ENCODE measurements at places on chromosomes 11 and 22.

- no peaks in the 10 kb centered on the region for H3K36me3 ChIP-seq
- H3K4me3 ChIP-seq = no peak overlapping the region
- no peak overlapping the region for H3K27ac ChIP-seq
- peaks cover 20% of the 10 kb centered on the region for H3K4me1 ChIP-seq
- peaks cover 5% of the 10 kb centered on the region for H3K27me3 ChIP-seq
Observed at GRCh38 chr11:2471048-2471803, 26.4 kb downstream of the KCNQ1 start.

DNA sequence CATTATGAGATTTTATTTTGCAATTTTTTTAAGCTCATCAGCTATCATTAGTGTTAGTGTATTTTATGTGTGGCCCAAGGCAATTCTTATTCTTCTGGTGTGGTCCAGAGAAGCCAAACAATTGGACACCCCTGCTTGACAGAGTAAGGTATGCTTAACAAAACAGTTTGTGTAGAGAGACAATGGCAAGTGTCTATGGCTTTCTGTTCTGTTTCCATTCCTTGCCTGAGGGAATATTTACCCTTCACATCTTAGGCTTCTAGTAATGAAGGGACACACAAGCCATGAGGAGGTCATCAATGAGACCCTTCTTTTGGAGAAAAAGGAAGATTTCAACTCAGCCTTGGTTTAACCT lies 1278.4 kb upstream of the TENM4 start:
- H3K27me3 ChIP-seq = no peaks in the 10 kb centered on the region
- no peak overlapping the region for H3K27ac ChIP-seq
- H3K4me1 ChIP-seq = no peaks in the 10 kb centered on the region
- DNase-seq = no peak
- H3K36me3 ChIP-seq = no peaks in the 10 kb centered on the region
- H3K4me3 ChIP-seq = no peak overlapping the region

- no peak overlapping the region for H3K4me3 ChIP-seq
- H3K27ac ChIP-seq = no peak overlapping the region
- no peaks in the 10 kb centered on the region for H3K4me1 ChIP-seq
- DNase-seq = peak; percentile 30
- peaks cover 8% of the 10 kb centered on the region for H3K27me3 ChIP-seq
- no peaks in the 10 kb centered on the region for H3K36me3 ChIP-seq
Observed at GRCh38 chr11:11035331-11035730, 177.5 kb upstream of the ZBED5 start.

DNA sequence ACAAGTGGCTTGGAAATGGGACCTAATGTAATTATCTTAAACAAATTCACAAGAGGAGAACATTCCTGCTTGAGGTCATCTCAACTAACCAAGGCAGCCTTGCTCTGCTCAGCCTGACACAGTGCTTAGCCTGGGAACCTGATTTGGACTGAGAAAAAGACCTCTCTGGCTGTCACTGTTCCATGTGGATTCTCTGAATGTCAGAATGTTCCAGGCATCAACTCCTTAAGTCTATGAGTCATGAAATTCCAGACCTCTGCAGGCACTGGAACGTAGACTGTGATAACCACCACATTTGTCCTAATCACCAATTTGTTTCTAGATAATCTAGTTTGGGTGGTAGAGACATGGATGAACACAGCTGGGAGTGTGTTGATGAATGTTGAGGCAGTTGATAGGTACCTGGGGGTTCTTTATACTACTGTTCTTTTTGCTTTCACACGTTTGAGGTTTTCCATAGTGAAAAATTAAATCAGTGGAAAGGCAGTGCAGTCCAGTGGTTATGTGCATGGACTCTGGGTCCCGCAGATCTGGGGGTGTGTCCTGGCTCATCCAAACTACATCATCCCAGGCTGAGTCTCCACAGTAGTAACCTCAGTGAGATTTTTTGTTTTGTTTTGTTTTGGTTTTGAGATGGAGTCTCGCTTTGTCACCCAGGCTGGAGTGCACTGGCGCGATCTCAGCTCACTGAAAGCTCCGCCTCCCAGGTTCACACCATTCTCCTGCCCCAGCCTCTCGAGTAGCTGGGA lies 269.6 kb downstream of the MN1 start:
- H3K36me3 ChIP-seq = no peaks in the 10 kb centered on the region
- H3K27me3 ChIP-seq = no peaks in the 10 kb centered on the region
- DNase-seq = no peak
- H3K4me3 ChIP-seq = no peak overlapping the region

- DNase-seq = no peak
- H3K27ac ChIP-seq = no peak overlapping the region
- no peak overlapping the region for H3K4me3 ChIP-seq
- no peaks in the 10 kb centered on the region for H3K27me3 ChIP-seq
- no peaks in the 10 kb centered on the region for H3K36me3 ChIP-seq
- peaks cover 2% of the 10 kb centered on the region for H3K4me1 ChIP-seq
Observed at GRCh38 chr22:28017558-28017820, 98.4 kb upstream of the PITPNB start.

DNA sequence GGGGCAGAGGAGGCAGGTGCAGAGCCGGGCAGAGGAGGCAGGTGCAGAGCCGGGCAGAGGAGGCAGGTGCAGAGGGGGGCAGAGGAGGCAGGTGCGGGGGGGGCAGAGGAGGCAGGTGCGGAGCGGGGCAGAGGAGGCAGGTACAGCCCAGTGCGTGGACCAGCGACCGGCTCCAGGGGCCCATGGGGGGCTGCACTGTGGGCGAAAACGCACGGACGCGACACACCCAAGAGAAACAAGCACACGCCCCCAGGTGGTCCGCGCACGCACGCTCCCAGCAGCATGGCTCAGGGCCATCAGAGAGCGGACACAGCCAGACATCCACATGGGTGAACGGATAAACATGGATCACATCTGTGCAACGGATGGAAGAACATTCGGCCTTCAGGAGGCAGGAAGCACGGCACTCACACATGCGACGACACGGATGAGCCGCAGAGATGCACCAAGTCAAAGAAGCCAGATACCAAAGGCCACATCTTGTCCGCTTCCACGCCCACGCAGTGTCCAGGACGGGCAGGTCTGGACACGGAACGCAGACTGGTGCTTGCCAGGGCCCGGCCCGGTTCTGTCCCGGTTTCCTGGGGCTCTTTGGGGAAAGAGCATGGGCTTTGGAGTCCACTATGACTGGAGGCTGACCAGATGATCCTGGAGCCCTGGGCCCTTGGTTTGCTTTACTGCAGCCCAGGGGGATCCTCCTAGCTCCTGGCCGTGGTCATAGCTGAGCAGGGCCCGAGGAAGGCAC lies 21.8 kb downstream of the OSBPL5 start:
- H3K27me3 ChIP-seq = no peaks in the 10 kb centered on the region
- H3K4me1 ChIP-seq = no peaks in the 10 kb centered on the region

- no peaks in the 10 kb centered on the region for H3K36me3 ChIP-seq
- peaks cover 19% of the 10 kb centered on the region for H3K27me3 ChIP-seq
- H3K4me3 ChIP-seq = peak overlapping the region; percentile 13
- DNase-seq = no peak
Observed at GRCh38 chr11:1728931-1729691, 21.3 kb downstream of the IFITM10 start.

DNA sequence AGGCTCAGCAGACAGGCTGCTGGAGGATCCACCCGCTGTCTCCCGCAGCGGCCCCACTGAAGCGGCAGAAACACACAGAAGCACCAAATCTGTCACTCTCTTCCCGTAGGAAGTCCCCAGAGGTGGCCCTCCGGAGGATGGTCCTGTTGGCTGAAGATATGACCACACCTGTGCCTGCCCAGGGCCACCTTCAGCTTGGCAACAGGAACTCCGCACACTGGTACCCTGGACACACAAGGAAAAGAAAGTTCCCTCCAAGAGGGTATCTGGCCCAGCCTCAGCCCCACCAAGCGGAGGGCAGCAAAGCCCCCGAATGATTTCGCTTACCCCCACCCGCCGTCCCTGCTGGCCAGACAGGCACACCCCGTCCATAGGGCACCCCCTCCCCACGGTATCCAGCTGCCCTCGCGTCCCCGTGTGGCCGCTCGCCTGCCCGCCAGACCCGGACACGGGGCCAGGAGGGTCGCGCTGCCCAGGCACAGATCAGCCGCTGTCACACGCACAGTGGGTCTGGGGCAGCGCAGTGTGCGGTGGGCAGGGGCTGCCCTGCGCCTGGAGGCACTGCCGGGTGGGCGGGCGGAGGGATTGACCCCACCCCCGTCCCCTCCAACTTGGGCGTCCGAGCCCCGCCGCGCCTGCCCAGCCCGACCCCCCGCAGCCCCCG lies 7.0 kb downstream of the RASSF7 start:
- H3K4me1 ChIP-seq = peaks cover 16% of the 10 kb centered on the region
- peak overlapping the region; percentile 89 for H3K4me3 ChIP-seq
- H3K36me3 ChIP-seq = peaks cover 16% of the 10 kb centered on the region
- H3K27me3 ChIP-seq = no peaks in the 10 kb centered on the region

GRCh38 chr11:25958045-25958444 lies 373.9 kb upstream of the ANO3 start:
- H3K4me3 ChIP-seq = no peak overlapping the region
- no peaks in the 10 kb centered on the region for H3K36me3 ChIP-seq
- no peak for DNase-seq

- H3K4me3 ChIP-seq = no peak overlapping the region
- no peaks in the 10 kb centered on the region for H3K4me1 ChIP-seq
- DNase-seq = no peak
- H3K36me3 ChIP-seq = no peaks in the 10 kb centered on the region
- H3K27ac ChIP-seq = no peak overlapping the region
- H3K27me3 ChIP-seq = no peaks in the 10 kb centered on the region
Observed at GRCh38 chr22:34709641-34710040, 356.3 kb upstream of the ISX start.

DNA sequence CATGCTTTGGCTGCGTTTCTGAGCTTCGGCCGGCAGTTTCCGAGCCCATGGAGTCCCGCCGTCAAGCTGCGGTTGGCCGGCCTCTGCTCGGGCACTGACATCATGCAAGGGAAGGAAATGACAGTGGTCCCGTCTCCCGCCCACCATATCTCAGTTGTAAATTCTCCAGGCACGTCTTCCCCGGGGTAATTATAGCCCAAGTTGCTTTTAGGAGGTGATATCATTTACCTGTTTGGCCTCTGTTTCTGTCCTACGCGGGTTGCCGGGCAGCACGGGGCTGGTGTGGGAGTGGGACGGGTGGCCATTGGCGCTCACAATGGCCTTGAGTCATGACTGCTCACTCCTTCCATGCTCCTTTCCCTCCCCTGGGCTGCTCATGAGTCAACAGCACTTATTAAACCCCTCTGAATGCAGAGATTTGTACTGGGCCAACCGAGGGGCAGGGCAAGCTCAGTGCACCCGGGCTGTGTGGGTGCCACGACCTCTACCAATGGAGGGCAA lies 4.2 kb upstream of the ANO1 start:
- no peak for DNase-seq
- no peaks in the 10 kb centered on the region for H3K4me1 ChIP-seq
- H3K27ac ChIP-seq = no peak overlapping the region
- H3K4me3 ChIP-seq = no peak overlapping the region
- H3K36me3 ChIP-seq = no peaks in the 10 kb centered on the region

DNA sequence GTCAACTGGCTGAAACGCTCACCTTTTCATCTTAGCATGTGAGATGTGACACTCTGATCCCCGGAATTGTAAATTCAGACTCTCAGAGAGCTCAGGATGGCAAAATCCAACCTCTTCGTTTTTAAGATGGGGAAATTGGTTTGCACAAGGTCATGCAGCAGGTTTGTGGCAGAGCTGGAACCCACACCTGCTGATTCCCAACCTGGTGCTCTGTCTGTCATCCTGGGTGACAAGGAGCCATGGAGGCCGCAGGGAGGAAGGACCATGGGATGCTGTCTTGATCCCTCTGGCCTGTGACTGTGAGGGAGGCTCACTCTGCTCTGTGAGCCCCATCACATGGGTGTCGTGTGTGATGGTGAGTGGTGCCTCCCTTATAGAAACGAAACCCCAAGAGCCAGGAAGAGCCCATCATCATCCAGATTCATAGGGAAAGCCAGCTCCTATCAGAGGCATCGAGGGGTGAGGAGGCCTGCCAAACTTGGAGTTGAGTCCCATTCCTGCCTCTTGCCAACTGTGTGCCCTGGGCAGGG lies 87.4 kb upstream of the SYT13 start:
- no peaks in the 10 kb centered on the region for H3K36me3 ChIP-seq
- peaks cover 9% of the 10 kb centered on the region for H3K4me1 ChIP-seq
- DNase-seq = no peak

GRCh38 chr11:1440496-1440895 lies 46.1 kb downstream of the MOB2 start:
- no peaks in the 10 kb centered on the region for H3K27me3 ChIP-seq
- H3K4me3 ChIP-seq = no peak overlapping the region
- no peaks in the 10 kb centered on the region for H3K36me3 ChIP-seq
- DNase-seq = no peak
- no peaks in the 10 kb centered on the region for H3K4me1 ChIP-seq

GRCh38 chr11:101945448-101945847 lies 29.1 kb upstream of the ANGPTL5 start:
- H3K36me3 ChIP-seq = no peaks in the 10 kb centered on the region
- DNase-seq = no peak
- no peaks in the 10 kb centered on the region for H3K4me1 ChIP-seq
- no peak overlapping the region for H3K27ac ChIP-seq
- H3K4me3 ChIP-seq = no peak overlapping the region
- peaks cover 6% of the 10 kb centered on the region for H3K27me3 ChIP-seq

DNA sequence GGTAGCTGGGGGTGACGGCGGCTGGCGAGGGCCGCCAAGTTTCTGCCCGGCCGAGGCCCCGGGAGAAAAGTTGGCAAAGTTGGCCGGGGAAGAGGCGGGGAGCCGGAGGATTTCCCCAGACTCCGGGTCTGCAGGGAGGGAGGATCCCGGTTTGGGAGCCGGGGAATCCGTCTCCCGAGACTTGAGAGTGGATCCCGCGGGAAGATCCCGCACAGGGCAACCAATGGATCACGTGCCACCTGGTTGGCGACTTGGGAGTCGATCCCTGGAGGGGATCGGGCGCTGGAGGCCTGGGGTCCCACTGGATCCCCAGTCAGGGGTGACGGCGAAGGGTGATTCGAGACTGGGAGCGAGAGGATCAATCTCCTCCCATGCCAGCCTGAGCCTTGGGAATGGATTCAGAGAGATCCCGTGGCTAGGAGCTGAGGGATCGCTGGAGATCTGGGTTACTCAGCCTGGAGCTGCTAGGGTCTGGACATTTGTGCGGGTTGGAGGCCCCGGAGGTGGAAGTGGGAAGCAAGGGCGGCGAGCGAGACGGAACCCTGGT lies 394 bp downstream of the KIAA1671 start:
- no peak overlapping the region for H3K27ac ChIP-seq
- H3K4me3 ChIP-seq = peak overlapping the region; percentile 72
- H3K27me3 ChIP-seq = peaks cover 50% of the 10 kb centered on the region
- H3K4me1 ChIP-seq = peaks cover 20% of the 10 kb centered on the region
- DNase-seq = no peak
- no peaks in the 10 kb centered on the region for H3K36me3 ChIP-seq

Measured in activated CD4-positive, alpha-beta T cell treated with anti-CD3 and anti-CD28 coated beads, Interleukin-2, amount 10 ng/mL, durations not matched to agents 24 days and 14 days (primary cell).